ENCODE measurements at places on chromosomes 5 and 9. TPM values are rescaled to one million over a fixed set of nuclear protein-coding genes. Genes with fewer than 3 reads are reported as not detected.

Gene ITGA1
- total RNA-seq, result 14.6 TPM

GRCh38 chr5:79595086-79595485, 17.2 kb upstream of the TENT2 start:
- DNase-seq, result no peak

DNA sequence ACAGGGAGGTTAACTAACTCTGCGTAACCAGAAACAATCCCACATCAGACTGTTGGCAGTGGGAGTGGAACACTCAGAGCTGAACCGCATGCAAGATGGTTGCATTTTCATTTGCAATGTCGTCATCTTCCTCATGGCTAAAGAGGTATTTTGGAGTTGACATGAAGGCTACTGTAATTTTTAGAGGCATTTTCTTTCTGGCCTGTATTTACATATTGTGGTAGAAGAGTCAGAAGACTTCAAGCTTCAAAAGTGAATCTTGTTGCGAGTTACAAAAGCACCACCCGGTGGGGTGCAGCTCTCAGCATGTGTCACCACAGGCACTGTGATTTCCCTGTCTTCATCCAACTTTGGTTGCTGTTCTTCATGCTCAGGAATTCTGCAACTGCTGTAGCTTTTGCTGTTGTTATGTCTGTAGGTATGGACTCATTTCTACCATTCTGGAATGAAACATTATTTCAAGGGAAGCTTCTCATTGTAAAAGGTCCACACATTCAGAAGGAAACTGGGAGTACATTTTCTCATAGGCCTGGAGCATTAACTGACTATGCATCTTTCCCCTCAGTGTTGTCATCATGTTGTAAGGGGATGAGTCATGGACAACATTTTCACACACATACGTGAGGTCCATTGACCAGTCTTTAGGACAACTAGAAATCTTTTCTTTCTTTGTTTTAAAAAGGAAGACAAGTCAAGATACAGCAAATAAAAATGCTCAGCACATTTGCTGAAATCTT, 35.4 kb upstream of the GDNF start:
- DNase-seq, result peak; percentile 81

DNA sequence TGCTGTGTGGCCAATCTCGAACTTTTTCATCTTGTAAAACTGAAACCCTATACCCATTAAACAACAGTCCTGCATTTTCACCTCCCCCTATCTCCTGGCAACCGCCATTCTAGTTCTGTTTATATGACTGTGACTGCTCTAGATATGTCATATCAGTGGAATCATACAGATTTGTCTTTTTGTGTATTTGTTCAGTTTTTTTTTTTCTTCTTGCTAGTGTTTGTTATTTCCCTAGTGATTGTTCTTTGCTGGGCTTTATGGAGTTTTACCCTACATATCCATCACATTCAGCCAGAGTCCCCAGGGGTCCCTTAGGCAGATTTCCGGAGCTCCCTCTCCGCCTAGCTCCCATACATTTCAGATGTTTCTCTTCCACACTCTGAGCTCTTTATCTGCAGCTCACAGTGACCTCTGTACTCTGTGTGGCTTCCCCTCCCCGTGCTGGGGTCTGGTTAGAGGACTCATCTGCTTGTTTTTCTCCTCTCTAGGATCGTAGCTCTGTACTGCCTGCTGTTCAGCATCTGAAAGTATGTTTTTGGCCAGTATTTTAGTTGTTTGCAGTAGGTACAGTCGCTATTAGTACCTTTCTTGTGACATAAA, 25.1 kb upstream of the CARTPT start:
- DNase-seq, result no peak

DNA sequence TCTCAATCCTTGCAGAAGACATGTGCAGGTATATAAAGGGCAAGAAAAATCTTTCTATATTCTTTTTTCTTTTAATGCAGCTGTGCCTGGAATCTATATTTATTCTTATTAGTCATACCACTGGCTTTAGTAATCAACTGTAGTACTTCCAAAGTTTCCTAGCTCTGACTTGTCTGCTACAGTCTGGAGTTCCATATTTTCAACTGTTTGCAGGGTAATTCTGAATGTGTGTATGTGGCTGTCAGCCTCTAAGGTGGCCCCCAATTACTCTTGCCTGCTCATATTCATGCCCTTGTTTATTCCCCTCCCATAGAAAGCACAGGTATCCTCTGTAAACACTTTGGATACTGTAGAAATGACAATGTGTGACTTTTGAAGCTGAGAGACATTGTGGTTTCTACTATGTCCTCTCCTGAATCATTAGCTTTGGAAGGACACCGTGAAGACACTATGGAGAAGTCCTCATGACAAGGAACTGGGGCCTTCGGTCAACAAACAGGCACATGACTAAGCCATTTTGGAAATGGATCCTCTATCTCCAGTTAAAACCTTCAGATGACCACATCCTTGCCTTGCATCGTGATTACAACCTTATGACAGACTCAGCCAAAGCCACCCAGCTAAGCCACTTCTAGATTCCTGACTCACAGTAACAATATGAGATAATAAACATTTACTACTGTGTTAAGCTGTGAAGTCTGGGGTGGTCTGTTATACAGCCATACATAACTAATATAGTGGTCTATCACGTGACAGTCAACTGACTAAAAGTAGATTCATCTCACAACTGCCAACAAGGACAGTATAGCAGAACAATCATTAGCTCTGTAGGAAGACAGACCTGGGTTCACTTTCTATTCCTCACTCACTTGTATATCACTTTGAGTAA, 49.5 kb upstream of the SUSD1 start:
- peak; percentile 17 for DNase-seq

DNA sequence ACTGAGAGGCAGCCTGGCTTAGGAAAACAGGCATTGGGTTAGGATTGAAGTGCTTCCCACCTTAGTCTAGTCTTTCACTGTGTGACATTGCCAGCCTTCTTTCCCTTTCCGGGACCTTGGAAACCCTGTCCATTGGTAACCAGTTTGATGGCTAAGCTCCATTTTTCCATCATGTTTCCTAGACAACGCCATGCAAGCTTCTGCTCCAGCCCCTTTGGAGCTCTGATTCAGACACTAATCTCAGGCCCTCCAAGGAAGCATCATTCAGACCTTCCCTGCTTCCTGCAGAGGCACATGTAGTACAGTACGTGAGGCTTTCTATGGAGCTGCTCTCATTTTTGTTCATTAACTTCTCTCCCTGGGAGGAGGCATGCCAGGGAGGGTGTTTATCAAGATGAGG, 68.5 kb downstream of the GRIA1 start:
- DNase-seq, result no peak

- no peak for DNase-seq
Observed at GRCh38 chr9:18799428-18799827, 233.6 kb downstream of the SAXO1 start.

DNA sequence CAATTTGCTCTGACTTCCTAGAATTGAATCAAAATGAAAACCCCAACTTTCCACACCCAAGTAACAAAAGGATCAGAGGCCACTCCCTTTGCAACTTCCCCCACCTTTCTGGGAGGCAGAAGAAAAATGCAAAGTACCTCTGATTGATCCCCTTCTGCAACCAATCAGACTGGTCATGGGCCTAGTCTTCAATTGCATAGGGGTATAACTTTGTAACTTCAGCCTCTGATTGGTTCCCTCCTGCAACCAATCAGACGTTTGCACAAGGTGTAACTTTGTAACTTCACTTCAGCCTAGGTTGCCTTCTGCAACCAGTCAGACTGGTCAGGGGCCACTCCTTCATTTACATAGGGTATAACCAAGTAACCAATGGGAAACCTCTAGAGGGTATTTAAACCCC, 38.3 kb upstream of the CNOT6 start:
- no peak for DNase-seq

DNA sequence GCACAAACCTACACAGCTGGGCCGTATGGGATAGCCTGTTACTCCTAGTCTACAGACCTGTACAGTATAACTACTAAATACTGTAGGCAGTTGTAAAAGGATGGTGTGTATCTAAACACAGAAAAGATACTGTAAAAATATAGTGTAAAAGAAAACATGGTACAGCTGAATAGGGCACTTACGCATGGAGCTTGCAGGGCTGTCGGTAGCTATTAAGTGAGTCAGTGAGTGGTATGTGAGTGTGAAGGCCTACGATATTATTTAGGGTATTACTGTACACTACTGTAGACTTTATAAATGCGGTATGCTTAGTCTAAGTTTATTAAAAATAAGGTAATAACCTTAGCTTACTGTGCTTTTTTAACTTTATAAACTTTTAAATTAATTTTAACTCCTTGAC, 1.2 kb downstream of the ZCCHC9 start:
- no peak for DNase-seq

Measured in mammary epithelial cell (primary cell).